HCEC 1CT (cell line): ENCODE measurements at places on chromosomes 12 and 14.

DNA sequence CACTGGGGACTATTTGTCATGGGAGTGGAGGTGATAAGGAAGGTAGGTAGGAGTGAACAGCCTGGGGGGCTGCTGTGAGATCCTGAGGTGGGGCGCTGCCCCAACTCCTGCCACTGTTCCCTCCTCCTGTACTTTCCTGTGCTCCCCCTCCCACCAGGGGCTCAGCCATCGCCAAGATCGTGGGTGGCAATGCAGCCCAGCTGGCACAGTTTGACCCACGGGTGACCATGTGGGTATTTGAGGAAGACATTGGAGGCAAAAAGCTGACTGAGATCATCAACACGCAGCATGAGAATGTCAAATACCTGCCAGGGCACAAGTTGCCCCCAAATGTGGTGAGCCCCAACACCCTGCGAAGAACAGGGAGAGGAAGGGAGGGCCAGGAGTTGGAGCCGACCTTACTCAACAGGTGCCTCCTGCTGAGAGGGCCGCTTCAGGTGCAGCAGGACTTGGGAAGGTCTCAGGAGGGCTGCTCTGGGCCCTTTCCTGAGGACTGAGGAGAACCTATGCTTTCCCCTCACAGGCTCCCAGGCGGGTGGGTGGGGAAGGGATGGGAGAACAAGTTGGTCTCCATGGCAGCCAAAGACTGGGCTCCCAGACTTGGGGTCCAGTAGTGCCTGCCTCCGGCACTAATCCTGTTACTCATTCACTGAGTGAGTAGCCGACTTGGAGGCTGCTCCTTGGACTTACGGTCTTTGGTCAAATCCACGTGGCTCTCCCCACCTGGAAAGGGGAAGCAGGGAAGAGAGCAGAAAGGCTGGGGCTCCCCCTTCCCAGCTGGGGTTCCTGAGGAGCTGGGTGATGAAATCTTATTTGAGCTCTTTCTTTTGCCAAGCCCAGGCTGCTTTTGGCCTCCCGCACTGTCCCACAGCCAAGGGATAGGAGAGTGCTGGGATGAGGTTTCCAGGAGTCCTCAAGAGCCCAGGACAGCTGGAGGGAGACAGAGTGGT lies 884 bp downstream of the GPD1 start:
- DNase-seq, result no peak

- peak; percentile 7 for DNase-seq
Observed at GRCh38 chr14:102516531-102517391, 7.2 kb upstream of the ANKRD9 start.

DNA sequence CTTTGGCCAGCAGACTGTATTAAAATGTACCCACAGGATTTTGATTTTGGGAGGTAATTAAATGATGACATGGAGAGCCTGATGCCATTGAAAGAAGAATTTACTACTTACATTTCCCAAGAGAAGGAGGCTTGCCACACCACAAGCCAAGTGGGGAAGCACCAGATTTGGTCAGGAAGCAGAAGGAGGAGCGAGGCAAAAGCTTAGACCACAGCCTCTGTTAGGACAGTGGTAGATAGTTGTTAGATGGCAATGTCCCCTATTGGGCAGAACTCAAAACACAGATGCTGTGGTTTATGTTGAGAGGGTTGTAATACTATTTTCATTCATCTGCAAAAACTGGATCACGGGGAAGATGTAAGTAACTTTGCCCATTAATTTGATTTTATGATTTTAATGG lies 709.4 kb downstream of the VRK1 start:
- DNase-seq, result no peak

- DNase-seq, result no peak
Observed at GRCh38 chr14:61358554-61359226, 37.3 kb downstream of the PRKCH start.

- no peak for DNase-seq
Observed at GRCh38 chr12:118327391-118327790, 45.3 kb downstream of the TAOK3 start.

GRCh38 chr12:54262403-54262925 lies 17.5 kb downstream of the CBX5 start:
- DNase-seq, result peak; percentile 46
